NCI-H1930 (cell line): ENCODE measurements at places on chromosomes 5 and 9.

DNA sequence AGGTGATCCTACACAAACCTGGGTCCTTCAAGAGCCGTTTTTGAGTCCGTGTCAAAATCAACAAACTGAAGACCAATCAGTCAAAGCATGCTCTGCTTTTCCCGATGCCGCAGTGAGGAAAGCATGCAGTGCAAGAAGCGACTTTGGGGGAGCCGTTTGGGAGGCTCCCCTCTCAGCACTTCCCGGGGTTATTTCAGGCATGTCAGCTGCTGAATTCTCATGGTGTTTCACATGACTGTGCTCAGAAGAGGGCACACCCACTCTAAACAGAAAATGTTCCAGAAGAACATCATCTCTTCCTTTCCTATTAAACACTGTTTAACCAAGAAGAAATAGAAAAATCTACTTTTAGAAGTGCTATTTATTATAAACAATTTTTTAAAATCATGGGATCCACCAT lies 125.5 kb downstream of the EPB41L4A start:
- no peak for DNase-seq

- no peak for DNase-seq
These were observed 1272.0 kb upstream of the ACO1 start for GRCh38 chr9:31112491-31112890.

GRCh38 chr9:134443174-134444037 lies 117.2 kb downstream of the RXRA start:
- DNase-seq: peak; percentile 65

DNA sequence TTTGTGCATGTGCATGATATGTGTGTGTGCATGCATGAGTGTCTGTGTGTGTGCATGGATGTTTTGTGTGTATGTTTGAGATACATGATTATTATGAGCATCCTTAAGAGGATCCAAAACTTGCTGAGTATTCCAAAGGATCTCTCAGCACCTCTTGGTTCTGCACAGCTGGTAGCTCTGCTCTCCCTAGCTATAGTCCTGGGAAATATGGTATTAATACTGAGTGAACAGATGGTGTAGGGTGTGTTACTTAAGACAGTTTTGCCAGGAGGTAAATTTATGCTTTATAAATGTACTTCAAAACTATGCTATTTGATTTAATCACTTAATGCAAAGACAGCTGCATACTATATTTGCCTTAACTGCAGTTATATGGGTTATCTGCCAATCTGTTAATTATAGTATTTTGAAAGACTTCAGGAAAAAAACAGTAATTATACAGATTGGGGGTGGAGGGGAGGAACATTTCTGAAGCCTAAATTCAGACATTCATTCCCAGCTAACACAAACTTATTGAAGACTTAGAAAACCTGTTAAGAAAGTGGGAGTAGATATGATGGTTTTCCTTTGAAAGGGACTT lies 215.5 kb downstream of the MPDZ start:
- no peak for DNase-seq

GRCh38 chr5:33810491-33811120 lies 81.2 kb downstream of the ADAMTS12 start:
- no peak for DNase-seq

- no peak for DNase-seq
These were observed 53.9 kb downstream of the SGCD start for GRCh38 chr5:156380848-156381247.

DNA sequence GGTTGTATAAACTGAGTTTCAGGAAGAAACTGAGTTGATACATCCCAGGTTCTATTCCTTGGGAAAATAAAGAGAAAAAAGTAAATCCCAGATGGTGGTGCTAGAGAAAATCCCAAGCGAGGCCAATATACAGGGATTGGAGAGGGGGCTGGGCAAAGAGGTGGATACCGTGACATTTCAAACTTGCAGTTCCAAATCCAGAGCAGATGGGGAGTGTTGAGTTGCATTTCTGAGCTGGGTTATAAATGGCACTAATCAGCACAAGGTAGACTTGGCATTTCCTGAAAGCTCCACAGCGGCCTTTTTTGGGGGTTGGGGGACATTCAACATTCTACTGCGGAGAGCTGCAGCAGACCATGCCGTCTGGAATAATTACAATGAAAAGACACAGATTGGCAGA lies 224.4 kb downstream of the NXNL2 start:
- DNase-seq: no peak

- DNase-seq: no peak
These were observed 63.2 kb upstream of the COL15A1 start for GRCh38 chr9:98880311-98881015.

DNA sequence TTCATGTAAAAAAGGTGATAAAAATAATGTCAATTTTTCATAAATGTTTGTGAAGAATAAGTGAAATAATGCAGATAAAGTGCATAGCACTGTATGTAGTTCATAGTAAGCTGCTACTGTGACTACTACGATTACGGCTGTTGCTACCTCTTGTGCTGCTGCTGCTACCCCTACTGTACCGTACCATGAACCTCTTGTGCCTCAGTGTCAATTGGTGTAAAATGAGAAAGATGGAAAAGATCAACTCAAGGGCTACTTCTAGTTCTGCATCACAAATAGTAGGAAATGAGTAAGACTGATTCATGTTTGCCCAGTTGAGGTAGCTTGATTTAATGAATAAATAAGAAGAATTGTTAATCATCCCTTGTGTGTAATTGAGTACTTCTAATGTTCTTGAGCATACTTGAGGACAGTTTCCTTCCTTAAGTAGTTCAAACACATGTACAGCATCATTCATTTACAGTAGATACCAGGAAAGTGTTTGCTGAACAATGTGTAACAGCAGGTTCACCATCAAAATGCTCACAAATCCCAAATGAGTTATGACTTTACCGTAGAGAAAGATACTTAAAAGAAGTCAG lies 200.0 kb upstream of the ATP10B start:
- DNase-seq: no peak

DNA sequence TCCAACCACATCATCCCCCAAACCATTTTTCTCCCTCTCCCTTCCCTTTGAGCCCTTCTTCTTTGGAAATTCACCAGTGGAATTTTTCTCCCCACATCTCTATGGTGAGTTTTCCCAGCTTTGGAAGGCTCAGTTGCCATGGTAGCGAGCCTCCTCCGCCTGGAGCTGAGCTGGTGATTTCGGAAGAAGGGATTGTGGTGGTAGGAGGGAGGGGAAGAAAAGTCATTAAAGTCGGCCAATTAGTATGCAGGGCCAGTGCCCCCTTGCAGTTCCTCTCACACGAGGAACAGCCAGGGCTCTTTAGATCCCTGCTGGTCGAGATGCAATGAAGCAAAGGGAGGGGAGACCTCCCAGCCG lies 322.0 kb downstream of the NTRK2 start:
- DNase-seq: no peak

GRCh38 chr5:112024769-112025168 lies 267.8 kb upstream of the NREP start:
- DNase-seq: no peak

- peak; percentile 77 for DNase-seq
These were observed at the start of the genes AP3S1 and ATG12 for GRCh38 chr5:115841382-115842088. TSS of gene AP3S1 (plus strand) at chr5:115841935. CDS start at chr5:115842038, 103 bp downstream. TSS of gene ATG12 (minus strand) at chr5:115841565. CDS start at chr5:115841552, 13 bp downstream.

- no peak for DNase-seq
These were observed 71.2 kb downstream of the NIPSNAP3B start for GRCh38 chr9:104835161-104835560.

DNA sequence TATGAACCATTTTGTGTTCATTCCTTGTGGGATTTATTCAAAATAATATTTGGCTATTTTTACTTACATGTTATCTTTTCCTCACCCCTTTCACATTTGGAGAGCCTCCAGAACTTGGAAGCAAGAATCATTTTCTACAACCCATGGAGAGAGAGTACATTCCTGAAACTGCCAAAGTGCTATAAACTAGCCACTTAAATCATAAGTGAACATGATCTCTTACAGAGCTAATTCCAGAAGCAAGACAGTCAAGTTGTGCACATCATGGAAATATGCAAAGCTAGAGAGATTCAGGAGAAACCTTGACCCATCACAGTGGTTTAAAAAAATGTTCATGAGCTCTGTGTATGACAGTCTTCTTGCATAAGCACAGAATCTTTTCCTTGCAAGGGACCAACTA lies 883.6 kb upstream of the C9orf72 start:
- DNase-seq: no peak

- DNase-seq: no peak
These were observed 242.1 kb upstream of the ZNF462 start for GRCh38 chr9:106620866-106621265.

GRCh38 chr9:132486706-132487350 lies 76.8 kb downstream of the CFAP77 start:
- DNase-seq: no peak

GRCh38 chr5:1564182-1564748 lies 40.5 kb upstream of the LPCAT1 start:
- DNase-seq: no peak

- no peak for DNase-seq
These were observed 44.0 kb downstream of the RASA1 start for GRCh38 chr5:87311405-87312279.

GRCh38 chr9:16921855-16922254 lies 51.4 kb upstream of the BNC2 start:
- no peak for DNase-seq

GRCh38 chr9:69028754-69029153 lies 6.8 kb upstream of the FXN start:
- DNase-seq: no peak

DNA sequence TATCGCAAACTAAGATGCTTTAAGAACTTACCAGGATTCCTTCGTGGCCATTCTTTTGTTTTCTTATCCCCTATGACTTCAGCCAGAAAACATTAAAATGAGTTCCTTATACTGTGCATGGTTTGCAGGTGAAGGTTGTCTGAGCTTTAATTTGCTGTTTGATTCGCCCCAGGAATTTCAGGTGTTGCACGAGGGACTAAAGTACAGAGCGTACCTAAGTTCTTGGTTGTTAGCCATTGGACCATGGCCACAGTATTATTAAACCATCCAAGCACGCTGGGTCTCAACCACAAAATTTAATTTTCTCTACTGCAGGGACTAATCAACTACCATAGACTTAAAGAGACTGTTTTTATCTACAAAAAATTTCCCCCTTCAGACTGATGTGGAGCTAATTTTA lies 208.4 kb upstream of the MPDZ start:
- no peak for DNase-seq

DNA sequence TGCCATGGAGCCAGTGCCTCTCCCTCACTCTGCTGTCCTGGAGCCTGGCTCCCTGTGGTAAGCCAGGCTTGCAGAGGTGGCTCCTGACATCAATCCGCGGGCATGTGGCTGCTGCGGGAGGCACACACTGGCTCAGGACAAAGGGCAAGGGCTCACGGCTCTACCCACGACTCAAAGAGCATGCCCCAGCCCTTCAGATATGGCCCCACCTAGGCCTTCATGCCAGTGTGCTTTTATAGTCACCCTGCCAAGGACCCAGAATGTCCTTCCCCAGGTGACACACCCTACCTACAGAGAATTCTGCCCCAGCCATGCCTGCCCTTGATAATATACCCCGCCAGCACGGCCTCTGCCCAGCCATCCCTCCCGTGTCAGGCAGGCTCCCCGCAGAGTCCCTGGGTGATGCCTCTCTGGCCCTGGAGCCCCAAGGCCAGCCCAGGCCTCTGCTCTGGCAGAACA lies 1.6 kb downstream of the MGAT4B start:
- DNase-seq: no peak

GRCh38 chr5:128358826-128359225 lies 179.2 kb downstream of the FBN2 start:
- no peak for DNase-seq

DNA sequence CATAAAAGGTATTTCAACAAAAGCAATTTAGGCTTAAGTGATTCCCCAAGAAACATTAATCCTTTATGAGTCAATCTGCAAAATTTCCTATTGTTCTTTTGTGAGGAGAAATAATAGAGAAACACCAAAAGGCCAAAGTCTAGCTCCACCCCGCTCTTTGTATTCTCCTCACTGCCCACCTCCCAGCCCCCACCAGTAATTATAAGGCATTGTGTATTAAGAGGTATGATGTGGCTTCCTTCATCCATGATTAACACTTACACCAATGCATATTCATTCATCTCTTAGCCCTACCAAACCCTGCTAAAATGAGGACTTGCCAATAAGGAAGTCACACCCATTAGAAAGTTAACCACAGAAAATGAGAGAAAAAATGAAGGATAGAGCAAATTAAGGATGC lies 105.3 kb upstream of the SPATA31D4 start:
- DNase-seq: no peak
